Hypothalamus (tissue), 51 donors: ENCODE measurements at places on chromosomes 2 and 18.

- DNase-seq: no peak
Measured at GRCh38 chr2:119550856-119551255, 6.6 kb downstream of the CFAP221 start.

DNA sequence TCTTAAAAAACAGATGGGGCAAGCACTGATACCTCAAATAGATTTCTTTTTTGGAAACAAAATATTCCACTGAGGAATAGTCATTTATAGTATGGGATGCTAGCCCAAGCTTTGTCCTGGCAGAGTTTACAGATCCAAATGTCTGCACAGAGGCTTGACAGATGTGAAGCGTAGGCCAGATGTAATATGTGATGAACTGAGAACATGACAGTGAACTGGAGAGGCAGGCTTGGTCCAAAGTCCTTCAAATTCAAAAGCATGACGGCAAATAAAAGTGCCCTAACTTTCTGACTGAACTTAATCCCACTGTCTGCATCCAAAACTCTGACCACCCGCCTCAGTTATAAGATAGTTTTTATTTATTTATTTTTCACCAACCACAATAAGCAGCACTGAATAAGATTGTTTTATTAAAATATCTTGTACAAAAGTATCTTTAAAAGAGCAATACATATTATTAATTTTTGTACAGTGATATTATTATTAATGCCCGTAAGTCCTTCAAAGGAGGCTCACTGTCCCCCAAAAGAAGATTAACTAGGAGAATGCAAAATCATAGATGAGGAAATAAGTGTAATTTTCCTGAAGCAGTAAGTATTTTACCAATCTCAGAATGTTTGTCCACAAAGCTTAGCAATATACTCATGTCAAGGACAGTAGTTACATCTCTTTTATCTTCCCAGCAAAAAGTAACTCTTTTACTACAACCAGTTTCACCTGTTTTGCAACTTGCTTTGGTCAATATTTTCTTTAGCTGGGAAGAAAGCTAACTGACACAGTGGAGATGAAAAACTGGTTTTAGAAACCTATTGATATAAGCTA, 10.7 kb upstream of the SPOPL start:
- no peak for DNase-seq

DNA sequence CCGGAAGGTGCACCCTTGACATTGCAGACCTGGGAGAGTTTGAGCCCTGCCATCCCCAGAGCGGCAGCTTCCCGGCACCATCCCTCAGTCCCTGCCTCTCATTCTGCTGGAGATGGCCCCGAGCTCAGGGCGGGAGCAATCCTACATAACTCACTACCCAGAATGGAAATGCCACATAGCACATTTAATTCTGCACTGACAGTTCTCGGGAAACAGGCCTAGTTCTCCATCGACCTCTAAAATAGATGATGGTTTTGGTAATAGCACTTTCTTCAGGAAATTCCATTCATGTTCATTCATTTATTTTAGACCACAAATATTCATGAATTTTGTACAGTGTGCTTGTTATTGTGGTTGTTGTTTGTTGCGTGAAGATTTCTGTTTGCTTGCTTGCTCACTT, 92.9 kb upstream of the SLC14A2 start:
- DNase-seq: no peak

GRCh38 chr18:43170586-43170985, 55.1 kb upstream of the RIT2 start:
- DNase-seq: no peak

DNA sequence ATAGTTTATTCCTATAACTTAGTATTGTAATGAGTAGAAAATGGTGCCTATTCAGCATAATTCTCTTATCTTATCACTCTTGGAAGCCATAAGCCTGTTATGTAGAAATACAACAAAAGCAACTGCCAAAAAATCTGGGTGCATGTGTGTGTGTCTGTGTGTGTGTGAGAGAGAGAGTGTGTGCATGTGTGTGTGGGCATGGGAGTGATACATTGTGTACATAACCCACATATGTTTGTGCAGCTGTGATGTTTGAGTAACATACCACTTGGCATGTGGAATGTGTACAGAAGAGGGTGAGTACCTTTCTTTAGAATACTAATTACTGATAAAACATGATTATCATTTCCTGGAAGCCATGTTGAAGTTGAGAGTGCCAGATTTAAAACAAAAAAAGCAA, 642.3 kb upstream of the SYT4 start:
- no peak for DNase-seq

- no peak for DNase-seq
Measured at GRCh38 chr2:163640542-163641193, 95.1 kb downstream of the FIGN start.

DNA sequence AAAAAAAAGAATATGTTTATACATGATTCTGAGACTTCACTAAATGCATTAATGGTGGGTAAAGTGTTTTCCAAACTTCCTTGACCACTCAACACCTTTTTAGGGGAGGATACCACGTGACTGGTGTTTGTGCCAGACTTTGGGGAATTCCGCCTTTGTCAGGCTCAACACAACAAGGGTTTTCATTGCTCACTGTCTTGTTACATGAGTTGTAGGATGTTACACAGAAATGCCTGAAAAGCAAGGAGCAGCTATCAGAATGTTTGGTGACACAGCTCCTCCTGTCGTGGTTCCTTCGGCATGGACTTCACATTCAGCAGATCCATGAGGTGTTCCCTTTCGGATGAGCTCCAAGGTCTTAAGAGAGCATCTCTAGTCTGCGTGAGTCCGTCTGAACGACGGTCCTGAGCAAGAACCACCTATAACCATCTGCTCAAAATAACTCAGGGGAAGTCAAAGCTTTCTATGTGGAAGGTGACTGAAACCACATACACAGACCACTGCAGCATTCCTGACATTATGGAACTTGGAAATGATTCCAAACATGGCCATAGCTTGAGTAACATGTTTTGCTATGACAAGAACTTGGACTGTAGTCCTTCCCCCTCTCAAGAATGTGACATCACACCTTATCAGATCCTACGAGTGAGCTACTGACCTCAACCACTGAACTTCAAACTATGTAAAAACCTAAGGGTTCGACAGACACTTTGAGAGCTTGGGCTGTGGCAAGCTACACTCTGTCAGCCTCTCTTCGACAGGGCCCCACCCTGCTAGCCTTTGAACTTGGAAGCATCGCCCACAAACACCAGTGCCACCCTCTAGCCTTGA, 57.5 kb downstream of the MCFD2 start:
- no peak for DNase-seq

- DNase-seq: no peak
Measured at GRCh38 chr2:224576088-224576715, 9.0 kb downstream of the CUL3 start.

DNA sequence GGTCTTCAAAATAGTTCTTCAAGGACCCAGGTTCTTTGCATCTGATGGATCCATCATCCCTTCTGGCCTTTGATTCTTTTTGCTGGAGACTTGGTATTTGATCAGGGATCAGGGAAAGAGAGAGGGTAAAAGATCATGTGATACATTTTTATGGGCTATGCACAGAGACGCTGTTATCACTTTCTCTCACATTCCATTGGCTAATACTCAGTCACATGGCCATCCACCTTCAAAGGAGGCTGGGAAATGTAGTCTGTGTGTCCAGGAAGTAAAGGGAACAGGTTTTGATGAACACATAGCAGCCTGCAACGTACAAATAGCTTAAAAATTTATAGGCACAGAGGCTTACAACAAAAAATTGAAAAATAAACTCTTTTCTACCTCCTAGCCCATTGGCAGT, 629.6 kb upstream of the FANCL start:
- no peak for DNase-seq
